H1 (cell line): ENCODE measurements at places on chromosomes 11 and 22.

GRCh38 chr22:50104141-50104544, 14.3 kb downstream of the MOV10L1 start:
- no peak for DNase-seq

DNA sequence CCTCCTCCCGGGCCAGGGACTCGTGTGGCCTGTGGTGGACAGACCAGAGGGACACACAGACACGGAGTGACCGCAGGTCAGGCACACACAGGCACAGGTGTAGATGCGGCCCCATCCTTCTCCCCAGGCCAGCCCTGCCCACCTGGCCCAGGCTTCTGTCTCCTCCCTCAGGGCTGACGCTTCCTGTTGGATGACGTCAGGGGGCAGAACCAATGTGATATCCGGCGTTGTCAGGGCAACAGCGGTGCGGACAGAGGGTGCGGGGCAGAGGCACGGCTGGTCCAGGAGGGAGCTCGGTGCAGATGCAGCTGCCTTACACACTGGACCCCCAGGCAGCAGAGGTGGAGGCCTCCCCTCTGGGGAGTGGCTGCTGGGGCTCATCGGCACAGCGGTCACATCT, 2.9 kb upstream of the TUBGCP6 start:
- DNase-seq = peak; percentile 81

- DNase-seq = no peak
Measured at GRCh38 chr11:68430801-68431200, 29.8 kb upstream of the PPP6R3 start.

- no peak for DNase-seq
Measured at GRCh38 chr11:11394241-11394640, 41.2 kb upstream of the CSNK2A3 start.

DNA sequence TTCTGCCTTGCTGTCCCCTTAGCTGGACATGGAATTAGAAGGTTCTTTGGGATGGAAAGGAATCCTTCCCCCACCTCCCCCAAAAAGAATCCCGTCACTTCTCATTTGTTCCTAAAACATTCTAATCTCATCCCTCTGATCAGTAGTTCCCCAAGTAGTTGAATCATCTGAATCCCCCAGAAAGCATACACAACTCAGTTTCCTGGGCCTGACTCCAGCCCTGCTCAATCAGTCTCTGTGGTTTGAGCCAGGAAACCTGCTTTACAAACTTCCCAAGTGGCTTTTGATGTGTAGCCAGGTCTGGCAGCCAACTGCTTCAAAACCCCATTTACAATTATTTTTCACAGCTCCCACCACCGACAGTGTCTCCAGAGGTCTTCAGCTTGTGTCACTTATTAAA, 20.2 kb downstream of the C22orf31 start:
- DNase-seq = no peak

DNA sequence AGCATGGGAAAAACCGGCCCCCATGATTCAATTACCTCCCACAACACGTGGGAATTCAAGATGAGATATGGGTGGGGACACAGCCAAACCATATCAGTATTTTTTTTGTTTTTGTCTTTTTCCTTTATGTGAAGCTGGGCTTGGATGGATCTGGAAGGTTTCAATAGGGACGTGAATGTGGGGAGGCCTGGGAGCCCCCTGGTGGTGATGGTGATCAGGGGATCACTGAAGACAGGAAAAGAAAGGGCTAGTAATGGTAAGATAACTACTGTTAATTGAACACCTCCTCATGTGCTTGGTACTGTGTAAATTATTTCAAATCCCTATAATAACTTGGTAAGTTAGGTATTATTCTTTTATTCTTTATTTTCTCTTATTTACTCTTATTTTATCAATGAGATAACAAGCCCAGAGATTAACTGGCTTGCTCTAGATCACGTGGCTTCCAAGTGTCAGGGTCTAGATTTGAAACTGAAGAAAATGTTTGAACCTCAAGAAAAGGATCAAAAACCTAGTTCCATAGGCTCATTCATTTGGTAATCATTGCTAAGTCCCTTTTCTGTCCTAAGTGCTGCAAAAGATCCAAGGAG, 364.2 kb downstream of the TENM4 start:
- DNase-seq = no peak

DNA sequence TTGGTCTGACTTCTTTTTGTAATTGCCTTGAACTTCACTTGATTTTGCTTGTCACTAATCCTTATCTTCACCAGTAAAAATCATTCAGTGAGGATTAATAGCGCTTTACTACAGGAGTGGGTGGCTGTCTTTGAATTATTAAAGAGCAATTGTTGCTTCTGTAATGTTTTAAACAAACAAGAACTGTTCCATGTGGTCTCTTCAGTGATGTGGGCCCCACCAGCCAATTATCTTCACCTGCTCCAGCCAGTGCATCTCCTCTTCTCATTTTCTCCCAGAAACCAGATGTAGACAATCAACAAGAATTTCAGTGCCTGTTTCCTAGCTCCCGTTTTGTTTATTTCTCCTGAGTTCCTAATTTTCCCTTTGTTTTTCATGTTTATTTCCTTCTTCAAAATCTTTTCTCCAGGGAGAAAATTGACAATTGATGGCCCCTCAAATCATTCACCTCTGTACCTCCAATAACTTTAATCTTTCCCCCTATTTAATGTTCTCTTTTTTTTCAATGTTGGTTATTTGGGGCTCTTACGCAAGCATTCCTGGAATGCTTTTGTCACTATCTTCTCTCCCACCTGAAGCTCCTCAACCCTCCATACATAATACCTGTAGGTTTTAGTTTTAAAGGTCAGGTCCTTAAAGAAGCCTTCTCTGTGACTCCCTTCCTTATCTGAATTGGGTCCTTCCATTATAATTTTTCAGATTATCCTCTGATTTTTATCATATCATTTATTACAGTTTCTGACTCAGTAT, 115.1 kb downstream of the ARFGAP2 start:
- no peak for DNase-seq
